Eye (tissue), 1 donor: ENCODE measurements at places on chromosomes 1 and 21.

- no peak for DNase-seq
These were observed 89.9 kb downstream of the IER5 start for GRCh38 chr1:181178241-181178879.

GRCh38 chr1:209989525-209989924 lies 51.5 kb downstream of the SYT14 start:
- peak; percentile 6 for DNase-seq

- peak; percentile 41 for DNase-seq
These were observed 54.1 kb downstream of the LDLRAD2 start for GRCh38 chr1:21865943-21866706.

GRCh38 chr1:2861143-2861987 lies 59.9 kb upstream of the TTC34 start:
- DNase-seq: no peak

- no peak for DNase-seq
These were observed 31.8 kb downstream of the SDCCAG8 start for GRCh38 chr1:243287652-243288051.

- DNase-seq: no peak
These were observed 64.2 kb downstream of the FHAD1 start for GRCh38 chr1:15311122-15311822.

GRCh38 chr1:30248373-30248772 lies 475.0 kb downstream of the MATN1 start:
- DNase-seq: no peak

DNA sequence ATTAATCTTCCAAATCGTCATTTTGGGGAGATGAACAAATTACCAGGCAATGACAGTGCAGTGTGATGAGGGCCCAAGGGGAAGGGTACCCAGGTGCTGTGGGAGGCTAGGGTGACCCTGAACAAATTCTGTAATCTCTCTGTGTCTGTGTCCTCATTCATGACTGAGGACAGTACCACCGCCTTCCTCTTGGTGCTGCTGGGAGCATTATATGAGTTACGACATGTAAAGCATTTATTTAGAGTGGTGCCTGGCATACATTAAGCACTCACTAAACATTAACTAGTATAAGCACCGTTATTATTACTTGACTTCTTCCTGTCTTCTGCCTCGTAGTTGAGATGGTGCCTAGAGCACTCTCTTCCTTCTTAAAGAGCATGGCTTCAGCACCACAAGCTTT lies 468.2 kb upstream of the VAMP3 start:
- no peak for DNase-seq

DNA sequence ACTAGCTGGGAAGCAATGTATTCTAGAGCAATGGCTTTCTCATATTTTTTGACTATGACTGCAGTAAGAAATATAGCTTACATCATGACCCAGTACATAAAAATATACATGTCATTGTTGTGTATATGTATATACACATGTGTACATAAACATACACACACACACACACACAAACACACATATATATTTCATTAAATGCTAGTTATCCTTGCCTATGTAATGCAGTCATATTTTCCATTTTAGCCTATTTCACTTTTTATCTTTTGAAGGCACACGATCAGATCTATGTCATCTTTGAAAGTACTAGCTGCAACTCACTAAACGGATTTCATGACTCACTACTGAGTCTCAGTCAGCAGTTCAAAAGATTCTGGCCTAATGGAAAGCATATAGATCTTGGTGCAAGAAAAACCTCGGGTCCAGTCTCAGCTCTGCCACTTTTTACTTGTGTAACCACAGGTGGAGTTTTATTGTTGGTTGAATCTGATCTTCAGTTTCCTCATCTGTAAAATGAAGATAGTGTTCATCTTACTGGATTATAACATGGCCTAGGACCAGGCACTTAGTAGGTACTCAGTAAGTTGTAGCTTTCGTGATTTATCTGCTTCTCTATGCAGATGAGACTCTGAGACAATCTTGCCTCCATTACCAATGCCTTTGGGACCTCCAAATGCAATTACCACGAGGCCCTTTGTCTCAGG lies 325.6 kb downstream of the RRAGC start:
- DNase-seq: no peak

GRCh38 chr1:33516891-33517567 lies 44.6 kb downstream of the ZSCAN20 start:
- no peak for DNase-seq

GRCh38 chr1:175133673-175134435 lies 58.7 kb downstream of the KIAA0040 start:
- no peak for DNase-seq

- DNase-seq: no peak
These were observed 113.8 kb downstream of the CAMTA1 start for GRCh38 chr1:6898974-6899539.

GRCh38 chr1:244758708-244759107 lies 76.8 kb upstream of the COX20 start:
- DNase-seq: no peak
